ENCODE measurements at places on chromosomes 7 and 10.

- DNase-seq, result no peak
These were observed 114.6 kb downstream of the DLG5 start for GRCh38 chr10:77811831-77812430.

DNA sequence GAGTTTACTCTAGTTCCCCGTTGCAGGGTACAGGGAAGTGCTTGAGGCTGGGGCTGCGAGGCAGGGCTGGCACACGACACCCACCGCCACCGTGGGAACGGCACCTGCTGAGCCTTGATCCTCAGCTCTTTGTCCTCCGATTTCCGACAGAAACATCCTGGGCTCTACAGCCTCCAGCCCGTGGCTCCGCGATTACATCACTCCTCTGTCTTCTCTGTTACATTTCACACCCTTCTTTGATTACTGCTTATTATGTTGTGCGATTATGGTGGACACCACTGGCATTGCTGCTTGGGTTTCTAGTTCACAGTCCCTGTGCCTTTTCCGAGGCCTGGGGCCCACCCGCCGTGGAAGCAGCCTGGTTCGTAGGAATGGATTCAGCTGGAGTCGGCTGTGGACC, 26.9 kb downstream of the FKBP6 start:
- DNase-seq, result no peak

DNA sequence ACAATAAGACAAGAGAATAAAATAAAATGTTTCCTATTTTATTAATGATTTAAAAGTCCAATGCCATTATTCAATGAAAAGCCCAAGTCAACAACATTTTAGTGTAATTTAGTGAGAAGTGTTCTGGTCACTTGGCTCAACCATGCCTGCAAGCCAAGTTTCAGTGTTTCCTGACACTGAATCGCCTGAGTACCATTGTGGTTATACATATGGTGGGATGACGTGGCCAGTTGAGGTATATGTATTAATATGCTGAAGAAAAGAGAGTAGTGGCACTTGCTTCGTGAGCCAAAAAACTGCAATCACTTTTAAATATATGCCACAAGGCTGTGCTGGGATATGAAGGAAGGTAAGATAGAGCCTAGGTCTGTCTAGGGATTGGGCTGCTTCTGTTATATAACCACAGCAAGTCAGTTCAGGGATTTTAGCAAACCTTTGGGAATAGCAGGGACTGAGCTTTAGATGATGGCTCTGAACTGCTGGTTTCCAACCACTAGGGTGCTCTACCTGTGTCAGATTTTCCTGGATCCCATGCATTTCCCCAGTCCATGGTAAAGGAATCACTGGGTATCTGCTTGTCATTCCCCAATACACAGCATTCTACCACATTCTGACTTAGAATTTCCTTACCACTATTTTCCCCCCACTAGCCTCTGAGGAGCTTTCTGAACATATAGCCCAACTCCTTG, 214.0 kb upstream of the PRPS1L1 start:
- DNase-seq, result no peak

DNA sequence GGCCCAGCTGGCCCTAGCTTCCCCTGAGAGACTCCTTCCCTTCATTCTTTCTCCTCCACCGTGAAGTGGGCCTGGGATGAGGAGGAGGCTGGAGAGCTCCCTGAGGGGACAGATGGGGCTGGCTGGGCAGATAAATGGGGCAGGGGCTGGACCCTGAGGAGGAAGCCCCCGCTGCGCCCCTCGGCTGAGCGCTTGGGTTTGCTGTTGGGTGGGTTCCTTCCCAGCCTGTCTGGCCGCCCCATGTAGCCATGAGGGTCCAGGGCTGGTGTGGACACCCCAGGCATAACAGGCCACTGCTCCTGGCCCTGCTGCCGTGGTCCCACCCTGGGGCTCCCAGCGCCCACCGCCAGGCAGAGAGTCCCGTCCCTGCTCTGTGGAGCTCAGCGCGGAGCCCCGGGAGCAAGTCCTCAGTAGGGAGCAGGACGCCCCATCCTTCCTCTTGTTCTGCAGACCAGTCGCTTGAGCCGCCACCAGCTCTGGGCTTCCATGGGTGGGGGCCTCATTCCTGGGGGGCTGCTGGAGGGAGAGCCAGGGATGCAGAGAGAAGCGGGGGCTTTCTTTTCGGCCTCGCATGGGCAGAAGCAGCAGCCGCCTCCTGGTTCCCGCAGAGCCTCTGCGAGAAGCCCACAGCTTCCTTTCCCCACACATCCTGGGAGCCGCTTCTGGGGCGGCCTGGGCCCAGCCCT, 266.4 kb upstream of the TCERG1L start:
- DNase-seq, result no peak

DNA sequence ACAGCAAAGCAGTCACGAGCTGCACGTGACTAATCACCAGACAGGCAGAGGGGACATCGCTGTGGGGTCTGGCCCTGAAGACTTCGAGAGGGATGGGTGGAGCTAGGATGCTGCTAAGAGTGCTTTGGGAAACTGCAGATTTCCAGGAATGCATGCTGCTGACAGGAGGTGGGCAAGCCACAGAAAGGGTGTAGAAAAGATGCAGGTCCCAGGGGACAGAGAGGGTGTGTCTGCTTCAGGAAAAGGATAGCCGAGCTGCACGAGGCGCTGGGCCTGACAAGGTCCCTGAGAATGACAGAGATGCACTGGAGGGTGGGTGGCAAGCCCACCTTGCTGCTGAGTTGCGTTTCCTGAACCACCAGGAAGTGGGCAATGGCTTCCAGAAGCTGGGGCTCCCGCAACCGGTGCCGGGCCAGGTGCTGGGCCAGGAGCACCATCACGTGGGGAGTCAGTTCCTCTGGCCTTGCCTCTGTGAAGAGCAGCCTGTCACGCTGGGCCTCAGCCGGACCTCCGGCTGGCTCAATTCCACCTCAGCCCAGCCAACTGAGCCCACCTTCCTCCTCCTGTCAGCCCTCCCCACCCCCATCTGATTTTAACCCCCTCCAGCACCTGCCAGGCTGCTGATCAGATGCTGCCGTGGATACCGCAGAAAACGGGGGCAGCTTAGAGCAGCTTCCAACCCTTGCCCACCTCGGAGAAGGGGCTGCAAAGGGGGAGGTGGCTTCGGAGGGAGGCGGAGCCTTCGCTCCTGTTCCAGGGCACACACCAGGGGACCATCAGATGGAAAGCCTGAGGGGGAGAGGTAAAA, 2.2 kb downstream of the FASTK start:
- DNase-seq, result no peak

- no peak for DNase-seq
These were observed 111.7 kb downstream of the LARP4B start for GRCh38 chr10:819816-820215.

- no peak for DNase-seq
These were observed 23.1 kb downstream of the MYO1G start for GRCh38 chr7:44955733-44956132.

DNA sequence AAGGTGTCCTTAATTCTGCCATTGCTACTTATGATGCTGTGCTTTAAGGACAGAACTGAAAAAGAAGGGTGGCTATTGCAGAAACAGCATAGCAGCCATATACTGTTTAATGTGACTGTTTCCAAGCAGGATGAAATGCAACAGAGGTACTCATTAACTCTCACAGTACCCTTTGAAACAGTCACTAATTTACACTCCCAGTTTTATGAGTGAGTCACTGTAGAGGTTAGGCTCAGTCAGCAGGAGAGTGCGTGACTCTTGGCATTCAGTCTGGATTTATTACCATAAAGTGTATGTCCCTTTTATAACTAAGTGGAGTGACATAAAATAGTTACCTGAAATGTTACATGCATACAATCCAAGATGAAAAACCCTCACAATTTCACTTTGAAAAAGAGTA, 27.7 kb downstream of the ALDH18A1 start:
- no peak for DNase-seq

GRCh38 chr10:125936331-125936730, 40.0 kb downstream of the FANK1 start:
- no peak for DNase-seq

- no peak for DNase-seq
These were observed 216.0 kb downstream of the KLF6 start for GRCh38 chr10:3568983-3569382.

DNA sequence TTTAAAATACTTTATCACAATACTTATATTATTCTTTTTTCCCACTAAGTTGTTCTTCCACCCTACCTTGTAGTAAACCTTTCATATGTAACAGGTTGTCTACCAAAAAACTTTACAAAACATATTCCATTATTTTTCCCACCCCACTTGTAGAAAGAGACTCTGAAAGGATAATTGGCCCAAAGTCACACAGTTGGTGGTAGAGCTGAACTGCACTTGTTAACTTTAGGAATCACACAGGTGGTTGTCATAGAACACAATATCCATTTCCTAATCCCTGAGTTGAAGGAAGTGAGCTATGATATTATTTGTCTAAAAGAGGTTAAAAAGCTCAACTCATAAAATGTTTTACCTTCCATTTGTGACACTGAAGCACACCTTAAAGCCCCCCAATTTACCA, 188.8 kb upstream of the FOXP2 start:
- DNase-seq, result no peak

GRCh38 chr7:106279425-106280197, 5.2 kb downstream of the NAMPT start:
- DNase-seq, result no peak

DNA sequence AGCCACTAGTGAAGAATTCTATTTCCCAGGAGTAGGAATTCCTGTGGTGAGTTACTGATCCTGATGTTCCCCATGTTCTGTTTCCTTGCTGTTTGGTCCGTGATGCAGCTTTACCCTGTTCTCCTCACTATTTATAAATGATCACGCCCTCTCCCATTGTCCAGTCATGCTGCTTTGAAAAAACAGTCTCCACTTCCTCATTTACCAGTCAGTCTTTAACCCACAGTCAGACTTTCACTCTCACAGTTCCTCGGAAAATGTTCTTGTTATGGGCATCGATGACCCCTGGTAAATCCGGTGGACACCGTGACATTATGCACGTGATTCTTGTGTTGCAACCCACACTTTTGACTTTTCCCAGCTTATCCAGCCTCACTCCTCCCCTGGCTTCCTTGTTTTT, 14.4 kb downstream of the SCIN start:
- DNase-seq, result no peak

DNA sequence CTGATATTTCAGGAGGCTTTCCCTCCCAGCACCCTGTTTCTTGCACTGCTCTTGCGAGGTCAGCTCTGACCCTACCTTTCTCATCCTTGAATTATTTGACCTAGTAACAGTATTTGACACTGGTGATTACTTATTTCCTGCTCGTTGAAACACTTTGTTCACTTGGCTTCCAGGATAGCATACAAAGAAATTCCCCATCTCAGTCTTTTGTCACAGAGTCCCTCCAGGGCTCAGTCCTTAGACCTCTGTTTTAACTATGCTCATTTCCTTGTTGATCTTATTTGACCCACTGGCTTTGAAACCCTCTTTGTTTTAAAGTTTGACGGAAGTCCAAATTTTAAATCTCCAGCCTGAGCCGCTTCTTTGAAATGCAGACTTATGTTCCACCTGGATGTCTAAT, 29.9 kb downstream of the BMPR1A start:
- no peak for DNase-seq

DNA sequence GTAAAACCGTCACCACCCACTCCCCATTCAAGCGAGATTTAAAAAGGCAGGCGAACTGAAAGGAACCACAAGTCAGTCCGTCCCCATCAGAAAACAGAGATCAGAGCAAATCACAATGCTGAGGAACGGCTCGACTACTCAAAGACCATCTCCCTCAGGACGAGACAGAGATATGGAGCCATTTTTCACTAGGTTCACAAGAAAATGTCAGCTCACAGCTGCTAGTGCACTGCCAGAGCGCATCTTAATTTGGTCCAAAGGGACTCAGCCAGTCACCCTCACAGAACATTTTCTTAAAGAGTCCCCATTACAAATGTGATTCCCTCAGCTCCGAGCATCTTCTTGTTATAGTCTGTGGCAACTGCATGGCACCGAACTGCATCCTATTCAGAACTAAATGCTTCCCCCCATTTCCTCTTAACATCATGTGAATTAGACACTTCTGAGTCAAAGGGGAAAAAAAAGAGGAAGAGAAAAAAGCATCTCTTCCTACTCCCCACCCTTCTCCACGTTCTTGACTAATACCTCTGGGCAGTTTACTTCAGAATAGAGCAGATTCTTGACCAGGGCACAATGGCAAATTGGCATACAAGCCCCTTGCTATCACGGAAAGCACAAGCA, 683.9 kb downstream of the MAGI2 start:
- DNase-seq, result no peak

GRCh38 chr7:16038906-16039305, 352.4 kb upstream of the MEOX2 start:
- DNase-seq, result no peak

DNA sequence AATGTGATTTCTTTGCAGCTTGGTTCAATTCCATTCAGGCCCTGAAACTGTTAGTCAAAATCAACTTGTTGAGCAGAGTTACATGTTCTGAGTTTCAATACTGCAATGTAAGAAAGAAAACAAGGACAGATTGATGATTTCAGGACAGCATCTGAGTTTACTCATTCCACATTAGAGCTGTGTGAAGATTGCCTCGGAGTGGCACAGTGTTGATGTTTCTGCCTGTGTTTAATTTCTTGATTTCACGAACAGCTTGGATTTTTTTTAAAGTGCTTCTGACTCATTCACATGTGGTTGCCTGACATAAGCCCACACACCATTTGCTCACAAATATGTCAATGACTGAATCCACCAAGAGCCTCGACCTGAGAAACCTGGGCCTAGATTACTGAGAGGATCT, 101.2 kb upstream of the PARD3 start:
- DNase-seq, result no peak

- DNase-seq, result no peak
These were observed 202.9 kb downstream of the GLRX3 start for GRCh38 chr10:130339091-130339490.

DNA sequence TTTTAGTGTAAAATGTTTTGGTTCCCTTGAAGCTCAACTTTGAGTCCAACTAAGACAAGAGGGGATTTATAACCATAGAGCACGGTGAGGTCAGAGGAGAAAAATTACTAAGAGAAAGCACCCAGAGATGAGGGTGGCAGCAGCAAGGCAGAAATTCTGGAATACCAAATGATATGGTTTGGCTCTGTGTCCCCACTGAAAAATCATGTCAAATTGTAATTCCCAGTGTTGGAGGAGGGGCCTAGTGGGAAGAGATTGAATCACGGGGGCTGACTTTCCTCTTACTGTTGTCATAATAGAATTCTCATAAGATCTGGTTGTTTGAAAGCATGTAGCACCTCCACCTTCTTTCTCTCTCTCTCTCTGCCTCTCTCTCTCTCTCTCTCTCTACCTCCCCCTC, 19.4 kb upstream of the AKR1C1 start:
- DNase-seq, result no peak

DNA sequence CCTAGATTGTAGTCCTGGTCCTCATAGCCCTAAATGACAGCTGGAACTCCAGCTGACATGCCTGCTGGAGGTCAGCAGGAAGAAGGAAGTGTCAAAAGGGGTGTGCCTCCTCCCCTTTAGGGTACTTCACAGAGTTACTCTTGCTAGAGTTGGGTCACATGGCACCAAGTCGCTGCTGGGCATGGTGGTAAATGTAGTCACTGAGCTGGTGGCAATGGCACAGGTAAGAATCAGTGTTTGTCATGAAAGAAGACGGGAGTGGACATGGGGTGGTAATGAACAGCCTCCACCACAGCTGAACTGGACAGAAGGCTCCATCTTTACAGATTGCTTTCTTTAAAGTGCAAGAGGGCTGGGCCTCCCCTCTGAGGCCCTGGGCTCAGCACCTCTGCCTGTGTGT, 122.3 kb downstream of the ACTR3B start:
- DNase-seq, result no peak

GRCh38 chr7:137667633-137668387, 179.0 kb downstream of the DGKI start:
- no peak for DNase-seq

Data from progenitor cell of endocrine pancreas (in vitro differentiated cells).